Psoas muscle (tissue), 8 donors: ENCODE measurements at places on chromosomes 6 and 20. TPM values are rescaled to one million over a fixed set of nuclear protein-coding genes. Genes with fewer than 3 reads are reported as not detected.

The ACTR5 gene
- total RNA-seq, result 5.3 TPM

The MEP1A gene
- not detected for total RNA-seq

The ITPA gene
- 19.6 TPM for total RNA-seq

The EPPIN gene
- total RNA-seq, result not detected

The CST2 gene
- not detected for total RNA-seq
